Hippocampal formation (tissue), 2 donors: ENCODE measurements at places on chromosomes 2 and 18.

- DNase-seq = no peak
Measured at GRCh38 chr2:109232909-109233308, 103.9 kb downstream of the SH3RF3 start.

- no peak for DNase-seq
Measured at GRCh38 chr2:20225294-20226151, 593 bp upstream of the SDC1 start.

DNA sequence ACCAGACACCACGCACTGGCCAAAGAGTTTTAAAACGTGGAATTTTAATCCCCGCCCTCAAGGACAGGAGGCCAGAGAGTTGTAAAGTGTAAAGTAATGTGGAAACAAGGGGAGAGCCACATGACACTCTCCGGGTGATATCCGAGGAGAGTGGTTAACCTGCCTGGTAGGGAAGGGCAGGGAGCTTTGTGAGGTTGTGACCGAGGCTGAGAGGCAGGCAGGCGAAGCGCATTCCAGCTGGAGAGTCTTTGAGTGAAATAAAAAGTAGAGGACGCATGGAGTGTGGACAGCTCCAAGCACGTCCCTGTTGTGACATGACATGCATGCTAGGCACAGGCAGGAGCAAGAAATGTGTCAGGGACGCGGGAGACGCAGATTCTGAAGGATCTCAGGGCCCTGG, 539.5 kb downstream of the RNF144A start:
- no peak for DNase-seq

DNA sequence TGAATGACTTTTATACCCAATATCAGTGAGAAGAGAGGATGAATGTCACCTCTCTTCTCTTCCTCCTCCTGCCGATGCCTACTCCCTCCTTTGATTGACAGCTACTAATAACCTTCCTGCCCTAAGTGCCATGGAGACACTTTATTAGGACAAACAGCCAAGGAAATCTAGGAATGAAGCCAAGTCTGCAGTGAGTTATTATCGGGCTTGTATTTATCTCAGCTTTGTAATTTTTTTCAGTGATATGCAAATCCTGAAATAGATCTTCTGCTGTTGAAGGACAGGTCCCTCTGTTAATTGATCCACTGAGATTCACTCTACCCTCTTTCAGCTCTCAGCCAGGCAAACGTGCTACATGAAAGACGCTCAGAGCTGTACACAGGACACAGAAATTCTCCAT, 686.7 kb downstream of the TMEM182 start:
- DNase-seq = no peak

- no peak for DNase-seq
Measured at GRCh38 chr18:41371156-41372045, 583.6 kb upstream of the PIK3C3 start.

GRCh38 chr2:170122883-170123547, 54.9 kb upstream of the MYO3B start:
- no peak for DNase-seq

GRCh38 chr18:77146249-77147080, 13.9 kb upstream of the MBP start:
- no peak for DNase-seq

DNA sequence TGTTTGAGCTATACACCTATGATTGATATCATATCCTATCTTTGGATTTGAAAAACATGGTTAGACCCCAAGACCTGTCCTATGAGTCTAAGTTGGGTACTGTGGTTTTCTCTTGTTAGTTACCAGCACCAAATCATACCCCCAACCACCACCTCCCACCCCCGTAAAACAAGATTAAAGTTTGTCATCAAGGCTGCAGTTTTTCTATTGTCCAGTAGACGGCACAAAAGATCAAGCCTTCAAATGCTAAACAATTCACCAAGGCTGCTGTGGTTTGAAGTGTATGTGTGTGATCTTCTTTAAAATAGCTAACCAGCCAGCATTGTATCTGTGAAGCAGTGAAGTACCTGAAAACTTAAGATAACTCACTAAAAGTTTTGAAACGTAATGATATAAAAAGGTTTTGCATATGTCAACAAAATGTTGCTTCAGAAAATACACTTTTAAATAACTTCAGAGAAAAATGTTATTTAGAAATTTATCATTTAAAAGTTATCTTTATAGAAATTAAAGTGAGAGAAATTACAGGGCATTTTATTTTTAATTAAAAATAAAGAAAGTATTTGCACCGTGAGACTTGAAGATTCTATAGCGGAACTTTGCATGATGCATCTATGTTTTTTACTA, 5.8 kb upstream of the MEIS1 start:
- peak; percentile 39 for DNase-seq

GRCh38 chr2:40658941-40659340, 207.1 kb upstream of the SLC8A1 start:
- no peak for DNase-seq

GRCh38 chr18:9951022-9951859, 37.4 kb downstream of the VAPA start:
- DNase-seq = peak; percentile 49

DNA sequence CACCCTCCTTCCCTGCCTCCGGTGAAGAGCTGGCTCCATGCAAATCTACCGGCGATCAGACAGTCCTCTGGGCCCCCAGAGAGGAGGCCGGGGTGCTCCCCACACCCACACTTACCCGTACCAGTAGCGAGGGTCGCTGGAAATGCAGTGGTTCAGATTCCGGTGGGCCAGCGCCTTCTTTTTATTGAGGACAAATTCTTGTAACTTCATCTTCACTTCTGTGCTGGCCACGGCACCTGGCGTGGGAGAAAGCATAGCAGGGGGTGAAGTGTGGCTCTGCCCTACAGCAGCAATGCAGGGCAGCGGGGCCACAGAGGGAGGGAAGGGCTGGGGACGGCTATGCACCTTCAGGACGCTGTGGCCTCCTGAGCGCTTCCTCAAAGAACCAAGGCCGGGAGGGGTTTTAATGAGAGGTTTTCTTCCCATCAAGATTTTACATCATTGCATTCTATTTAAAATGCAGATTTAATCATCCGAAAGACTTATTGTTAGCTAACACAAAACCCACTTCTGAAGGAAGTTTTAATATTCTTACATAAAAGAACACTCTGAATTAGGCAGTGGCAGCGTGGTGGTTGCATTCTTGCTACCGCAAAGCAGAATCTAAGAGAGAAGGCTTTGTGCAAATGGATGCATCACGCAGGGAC, 237.0 kb downstream of the HDAC4 start:
- DNase-seq = no peak

GRCh38 chr18:49072524-49072934, 121.8 kb upstream of the SMAD7 start:
- no peak for DNase-seq

DNA sequence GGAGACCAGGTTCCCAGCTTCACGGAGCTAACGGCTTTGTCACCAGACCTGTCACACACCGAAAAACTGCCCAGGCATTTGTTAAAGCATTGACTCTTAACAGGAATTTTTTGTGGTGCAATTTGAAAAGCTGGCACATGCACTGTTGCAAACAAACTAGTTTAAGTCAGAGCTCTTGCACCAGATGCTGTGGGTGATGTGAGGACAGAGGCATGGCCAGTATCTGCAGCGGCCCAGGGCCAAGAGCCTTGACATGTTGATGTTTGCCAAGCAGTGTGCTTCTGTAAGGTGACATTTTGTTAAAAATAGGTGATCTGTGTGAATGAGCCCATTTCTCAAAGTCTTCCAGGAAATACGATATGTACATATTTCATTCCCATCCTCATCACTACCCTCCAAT, 142.5 kb downstream of the MTCL1 start:
- no peak for DNase-seq

GRCh38 chr2:132911726-132912724, 242.0 kb upstream of the LYPD1 start:
- no peak for DNase-seq

- DNase-seq = no peak
Measured at GRCh38 chr2:66984864-66985263, 412.3 kb upstream of the ETAA1 start.

- no peak for DNase-seq
Measured at GRCh38 chr18:37457341-37457740, 108.3 kb downstream of the CELF4 start.
